Stimulated activated CD4-positive, alpha-beta T cell treated with anti-CD3 and anti-CD28 coated beads, Interleukin-4, amount 100 ng/mL, for 24 hours (primary cell): ENCODE measurements at places on chromosomes 16 and 17.

- DNase-seq = no peak
Measured at GRCh38 chr17:50586421-50587247, 26.1 kb downstream of the CACNA1G start.

GRCh38 chr16:9241177-9241576 lies 149.7 kb downstream of the HAPSTR1 start:
- no peak for DNase-seq

- peak; percentile 22 for DNase-seq
Measured at GRCh38 chr17:41863074-41863848, 2.0 kb downstream of the KLHL11 start.

DNA sequence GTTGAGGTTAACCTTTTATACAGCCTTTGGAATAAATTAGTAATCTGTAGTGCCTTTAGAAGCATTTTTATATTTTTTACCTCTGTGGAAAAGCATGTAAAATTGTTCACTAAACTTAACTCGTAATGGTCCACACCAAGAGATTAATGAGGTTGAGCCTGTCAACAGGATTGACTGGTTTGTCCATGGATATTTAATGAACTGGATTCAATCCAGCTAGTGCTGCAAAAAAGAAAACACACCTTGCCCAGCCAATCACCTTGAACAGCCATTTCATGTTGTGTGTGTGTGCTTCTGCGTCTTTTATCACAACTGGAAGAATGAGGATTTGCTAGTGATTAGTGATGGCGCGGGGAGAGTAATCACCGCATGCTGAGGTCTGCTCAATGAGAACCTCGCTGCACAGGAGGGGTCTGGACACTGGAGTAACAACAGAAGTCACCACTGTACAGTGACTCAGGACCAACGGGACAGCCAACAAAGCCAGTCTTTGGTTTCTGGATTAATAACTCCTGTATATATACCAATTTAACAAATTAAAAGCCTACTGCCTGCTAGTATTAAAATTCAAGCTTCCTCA lies 33.7 kb downstream of the LITAFD start:
- no peak for DNase-seq

DNA sequence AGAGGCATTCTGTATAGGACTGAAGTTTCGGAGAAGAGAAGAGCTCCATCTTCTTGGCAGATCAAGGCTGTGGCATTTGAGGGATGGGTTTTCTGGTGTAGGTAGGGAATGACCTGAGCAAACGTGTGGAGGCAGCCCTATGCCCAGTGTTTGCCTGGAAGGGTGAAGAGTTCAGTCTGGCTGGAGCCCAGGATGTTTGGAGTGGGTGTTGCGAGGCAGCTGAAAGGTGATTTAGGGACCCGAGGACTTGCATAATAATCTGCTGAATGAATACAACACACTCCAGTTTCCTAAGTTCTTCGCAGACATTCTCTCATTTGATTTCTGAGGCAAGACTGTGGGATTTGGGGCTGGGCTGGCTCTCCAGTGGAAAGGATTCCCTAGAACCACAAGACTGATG lies 186.2 kb downstream of the CYLD start:
- DNase-seq = no peak

GRCh38 chr16:79168321-79168720 lies 432.2 kb downstream of the MAF start:
- no peak for DNase-seq

DNA sequence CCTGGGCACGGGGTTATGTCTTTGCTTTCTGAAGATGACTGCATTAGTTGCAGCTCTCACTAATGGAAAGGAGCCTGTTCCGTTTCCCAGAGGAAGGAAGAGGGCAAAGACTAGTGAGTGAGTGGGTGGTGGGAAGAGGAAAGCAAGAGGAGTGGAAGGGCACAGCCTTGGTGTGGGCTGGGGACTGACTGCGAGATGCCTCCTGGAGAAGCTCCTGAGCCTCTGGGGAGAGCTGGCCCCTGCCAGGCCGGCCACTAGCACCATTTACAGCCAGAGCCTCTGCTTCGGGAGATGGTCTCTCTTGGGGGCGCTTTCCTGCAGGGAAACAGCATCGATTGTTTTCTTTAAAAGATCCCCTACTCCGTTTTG lies 825 bp upstream of the RHBDL3 start:
- DNase-seq = no peak

- DNase-seq = no peak
Measured at GRCh38 chr16:79100447-79100846, 500.1 kb downstream of the MAF start.

DNA sequence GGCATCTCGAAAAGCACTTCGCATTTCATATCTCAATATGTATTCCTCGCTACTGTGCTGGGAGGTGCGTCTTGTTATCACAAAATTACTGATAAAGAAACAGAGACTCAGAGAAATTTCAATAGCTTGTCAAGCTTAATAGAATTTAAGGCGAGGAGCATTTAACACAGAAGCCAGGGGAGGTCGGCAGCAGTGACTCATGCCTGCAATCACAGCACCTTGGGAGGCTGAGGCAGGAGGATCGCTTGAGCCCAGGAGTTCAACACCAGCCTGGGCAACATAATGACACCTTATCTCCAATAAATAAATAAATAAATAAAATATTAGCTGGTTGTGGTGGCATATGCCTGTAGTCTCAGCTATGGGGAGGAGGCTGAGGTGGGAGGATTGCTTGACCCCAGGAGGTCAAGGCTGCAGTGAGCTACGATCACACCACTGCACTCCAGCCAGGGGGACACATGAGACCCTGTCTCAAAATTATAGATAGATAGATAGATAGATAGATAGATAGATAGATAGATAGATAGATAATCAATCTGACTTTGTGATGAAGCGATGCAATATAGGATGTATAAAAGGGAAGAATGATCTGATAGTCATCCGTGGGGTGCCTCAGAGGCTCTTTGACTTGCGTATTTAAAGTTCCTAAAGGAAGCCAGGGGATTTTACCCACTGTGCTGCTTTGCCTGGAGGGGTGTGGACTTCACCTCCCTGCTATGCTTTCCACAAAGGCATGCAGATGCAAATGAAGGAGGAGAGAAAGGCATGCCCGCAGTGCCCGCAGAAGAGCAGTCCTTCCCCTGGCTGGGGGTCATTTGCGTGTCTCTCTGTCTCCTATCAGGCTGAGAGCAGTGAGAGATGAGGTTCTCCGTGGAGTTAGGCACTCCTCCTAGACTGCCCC lies 15.9 kb upstream of the USP10 start:
- DNase-seq = no peak

DNA sequence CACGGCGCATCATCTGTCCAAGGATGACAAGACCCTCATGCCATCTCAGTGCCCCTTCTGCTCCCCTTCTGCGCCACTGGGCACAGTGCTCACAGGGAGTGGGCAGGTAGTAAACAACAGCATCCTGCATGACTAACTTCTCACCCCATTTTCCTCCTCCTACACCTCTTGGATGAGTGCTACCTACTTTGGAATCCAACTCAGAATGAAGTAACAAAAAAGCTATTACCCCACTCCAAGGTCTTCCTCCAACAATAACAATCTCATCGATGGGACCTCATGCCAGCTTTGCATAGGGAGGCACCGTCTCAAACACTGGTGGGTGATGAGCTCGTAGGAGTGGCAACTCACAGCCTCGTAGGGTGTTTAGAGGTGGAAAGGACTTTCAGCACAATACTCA lies 98.6 kb upstream of the RCVRN start:
- DNase-seq = no peak

DNA sequence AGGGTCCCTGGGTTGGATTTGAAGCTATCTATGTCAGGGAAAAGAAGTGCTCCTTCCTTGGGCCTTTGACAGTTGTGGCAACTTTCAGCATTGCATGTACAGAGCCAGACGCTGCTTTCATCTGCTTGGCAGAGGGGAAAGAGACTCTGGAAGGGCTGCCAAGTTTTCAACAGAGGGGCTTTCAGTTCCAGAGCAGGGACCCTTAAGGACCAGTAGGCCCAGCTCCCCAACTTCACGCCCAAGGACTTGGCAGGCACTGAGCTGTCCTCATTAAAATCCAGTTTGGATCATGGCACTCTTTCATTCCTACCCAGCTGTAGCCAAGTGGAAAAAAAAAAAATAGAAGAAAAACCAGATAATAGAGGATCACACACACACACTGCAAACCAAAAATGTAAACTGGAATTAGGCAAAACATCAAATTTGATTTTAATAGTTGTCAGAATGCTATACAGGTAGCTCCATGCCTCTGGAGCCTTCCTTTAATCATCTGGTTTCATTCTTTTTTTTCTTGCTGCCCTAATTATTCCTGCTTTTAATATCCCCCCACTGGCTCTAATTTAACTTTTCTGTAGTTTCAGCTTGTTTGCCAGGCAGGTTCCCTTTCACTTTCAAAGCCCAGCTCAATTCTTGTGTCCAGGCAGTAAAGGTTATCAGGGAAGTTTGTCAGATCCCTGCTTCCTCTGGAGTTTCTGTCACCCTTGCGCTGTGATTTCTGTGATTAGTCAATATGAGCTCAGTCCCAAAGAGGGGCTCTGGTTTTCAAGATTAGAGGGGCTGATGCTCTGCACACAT lies 702.6 kb upstream of the CDH8 start:
- no peak for DNase-seq

GRCh38 chr17:42202696-42203095 lies 8.4 kb upstream of the GHDC start:
- no peak for DNase-seq

DNA sequence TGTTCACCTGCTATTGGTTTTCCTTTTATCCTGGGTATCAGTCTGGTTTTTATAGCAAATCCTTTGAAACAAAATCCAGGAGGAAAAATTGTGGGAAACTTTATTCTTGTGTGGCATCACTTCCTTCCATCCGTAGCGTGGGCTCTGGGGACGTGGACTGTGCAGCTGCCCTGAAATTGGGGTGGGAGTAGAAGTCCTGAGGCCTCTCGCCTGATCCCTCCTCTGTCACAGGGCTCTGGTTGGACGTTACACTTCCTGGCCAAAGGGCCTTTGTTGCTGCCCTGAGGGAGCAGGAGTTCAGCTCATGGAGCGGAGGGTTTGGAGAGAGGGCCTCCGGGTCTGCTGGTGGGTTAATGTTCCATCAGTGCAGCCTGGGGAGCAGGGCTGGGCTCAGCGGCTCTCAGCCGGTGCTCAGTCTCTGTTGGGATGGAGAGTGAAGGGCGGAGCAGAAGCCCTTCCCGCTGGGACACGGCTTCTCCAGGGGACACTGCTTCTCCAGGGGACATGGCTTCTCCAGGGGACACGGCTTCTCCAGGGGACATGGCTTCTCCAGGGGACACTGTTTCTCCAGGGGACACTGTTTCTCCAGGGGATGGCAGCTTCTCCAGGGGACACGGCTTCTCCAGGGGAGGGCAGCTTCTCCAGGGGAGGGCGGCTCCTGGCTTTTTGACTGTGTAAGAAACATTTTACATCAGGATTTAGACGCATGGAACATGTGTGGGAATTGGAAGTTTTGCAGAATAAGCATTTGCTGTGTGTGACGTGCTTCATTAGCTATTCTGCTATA lies 15.2 kb upstream of the RPL13 start:
- no peak for DNase-seq

DNA sequence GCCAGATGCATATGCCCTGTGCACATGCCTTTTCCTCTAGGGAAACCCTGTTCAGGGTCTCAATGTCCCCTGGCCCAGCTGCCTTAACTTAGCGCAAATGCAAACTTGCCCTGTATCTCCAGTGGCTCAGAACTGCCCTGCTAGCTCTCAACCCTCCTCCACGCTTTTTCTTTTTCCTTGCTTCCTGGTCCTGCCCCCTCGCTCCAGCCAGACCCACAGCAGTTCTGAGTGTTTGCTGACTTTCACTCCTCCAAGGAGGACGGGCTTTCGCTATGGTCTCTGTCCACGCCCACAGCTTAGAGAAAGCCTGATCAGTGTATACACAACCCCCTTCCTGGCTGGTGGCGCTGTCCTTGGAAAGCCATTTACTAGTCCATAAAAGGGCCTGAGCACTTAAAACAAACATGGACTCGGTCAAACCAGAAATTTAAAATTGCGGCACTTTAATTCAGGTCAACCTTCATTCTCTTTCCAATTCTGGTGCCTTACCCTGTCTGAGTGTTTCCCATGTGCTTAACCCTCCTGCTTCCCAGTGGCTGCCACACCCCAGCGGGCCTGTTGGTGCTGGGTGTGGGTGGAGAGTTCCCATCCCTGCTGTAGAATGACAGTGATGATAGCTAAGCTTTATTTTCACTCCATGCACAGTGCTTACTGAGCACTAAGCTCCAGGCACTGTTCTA lies 15.6 kb upstream of the TMEM98 start:
- no peak for DNase-seq

DNA sequence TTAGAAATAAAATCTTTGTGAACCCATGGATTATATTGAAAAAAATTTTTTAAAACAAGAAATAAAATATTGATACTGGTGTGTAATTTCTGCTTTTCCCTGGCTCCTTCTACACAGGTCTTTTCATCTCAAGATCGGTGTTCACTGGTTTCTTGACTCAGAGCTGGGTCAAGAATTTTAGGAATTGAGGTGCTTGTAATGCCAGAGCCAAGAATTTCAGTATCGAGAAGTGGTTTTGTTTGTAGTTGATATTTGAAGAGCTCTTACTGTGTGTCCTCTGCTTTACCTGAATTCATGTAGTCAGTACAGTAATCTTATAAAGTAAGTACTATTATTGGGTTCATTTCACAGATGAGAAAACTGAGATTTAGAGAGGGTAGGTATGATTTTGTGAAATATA lies 7.3 kb downstream of the WWP2 start:
- DNase-seq = no peak

DNA sequence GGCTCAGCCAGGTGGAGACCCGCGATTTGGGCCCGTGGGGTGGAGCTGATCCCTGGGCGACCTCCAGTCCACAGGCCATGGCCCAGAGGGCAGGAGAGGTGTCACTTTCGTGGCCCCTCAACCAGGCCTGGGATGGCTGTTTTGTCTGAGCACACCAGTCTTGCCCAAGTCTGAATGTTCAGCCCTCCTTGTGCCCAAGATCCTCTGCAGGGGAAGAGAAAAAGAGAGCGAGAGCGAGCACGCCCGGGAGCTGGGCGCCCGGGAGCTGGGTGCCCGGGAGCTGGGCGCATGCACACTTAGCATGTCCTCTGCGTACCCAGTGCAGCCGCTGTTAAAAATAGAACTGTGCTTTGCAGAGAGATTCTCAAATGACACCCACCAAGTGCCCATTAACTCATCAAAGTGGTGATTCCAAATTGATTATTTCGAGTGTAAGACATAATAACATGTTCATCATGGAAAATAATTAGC lies 403.3 kb upstream of the TNRC6C start:
- DNase-seq = no peak

DNA sequence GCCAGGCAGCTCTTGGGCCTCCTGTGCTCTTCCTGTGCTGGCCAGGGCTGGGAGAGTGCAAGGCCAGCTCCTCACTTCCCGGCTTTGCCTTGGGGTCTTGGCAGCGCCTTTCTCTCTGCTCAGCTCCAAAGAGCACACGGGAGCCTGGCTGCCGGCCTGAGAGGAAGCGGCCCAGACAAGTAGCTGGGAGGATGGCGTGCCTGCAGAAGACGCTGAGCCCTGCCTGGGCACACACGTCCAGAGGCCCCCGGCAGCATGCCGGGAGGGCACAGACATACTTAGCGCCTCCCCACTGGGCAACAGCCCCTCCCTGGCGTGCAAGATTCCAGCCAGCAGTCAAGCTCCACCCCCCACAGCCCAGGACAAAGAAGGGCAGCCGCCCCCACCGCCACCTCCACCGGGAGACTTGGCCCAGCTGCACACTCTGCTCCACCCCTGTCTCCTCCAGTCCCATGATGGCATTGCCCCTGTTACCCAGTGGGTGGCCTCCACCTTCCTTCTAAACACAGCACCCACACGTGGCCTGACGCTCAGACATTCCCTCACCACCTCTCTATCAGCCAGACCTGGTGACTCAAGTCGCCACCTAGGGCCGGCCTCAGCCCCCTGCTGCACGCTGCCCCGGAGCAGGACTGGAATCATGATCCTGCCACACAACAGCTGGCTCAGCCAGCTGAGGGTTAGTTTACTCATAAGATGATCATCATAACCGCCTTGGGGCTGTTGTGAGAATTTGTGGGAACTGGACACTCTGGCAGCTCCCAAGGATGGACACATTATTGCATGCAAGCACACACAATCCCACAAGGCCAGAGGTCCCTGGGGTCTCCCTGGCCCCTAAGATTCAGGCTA lies 12.4 kb downstream of the SGCA start:
- peak; percentile 44 for DNase-seq
